ENCODE measurements at places on chromosomes 1 and 21.

- DNase-seq: no peak
Observed at GRCh38 chr1:54274881-54275280, 74.9 kb downstream of the MRPL37 start.

- DNase-seq: no peak
Observed at GRCh38 chr1:45843474-45843905, 40.1 kb downstream of the MAST2 start.

- no peak for DNase-seq
Observed at GRCh38 chr1:22126531-22126930, 16.4 kb downstream of the WNT4 start.

DNA sequence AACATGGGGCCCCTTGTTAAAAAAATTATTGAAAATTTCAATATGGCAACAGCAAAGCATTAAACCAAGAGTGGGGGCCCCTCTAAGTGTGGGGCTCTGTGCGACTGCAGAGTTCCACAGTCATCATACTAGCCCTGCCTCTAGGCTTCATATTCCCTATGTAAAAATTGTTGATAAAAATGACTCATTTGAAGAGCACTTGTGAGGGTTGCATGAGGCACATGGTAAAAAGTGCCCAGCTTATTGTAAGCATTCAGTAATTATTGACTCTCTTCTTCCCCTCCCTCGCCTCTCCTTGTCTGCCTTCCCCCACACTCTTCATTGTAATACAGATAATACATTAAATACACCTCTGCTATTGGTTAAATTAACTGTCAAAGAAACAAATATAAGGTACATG, 86.7 kb upstream of the PTBP2 start:
- no peak for DNase-seq

GRCh38 chr1:224923726-224924125, 5.7 kb upstream of the DNAH14 start:
- DNase-seq: no peak

DNA sequence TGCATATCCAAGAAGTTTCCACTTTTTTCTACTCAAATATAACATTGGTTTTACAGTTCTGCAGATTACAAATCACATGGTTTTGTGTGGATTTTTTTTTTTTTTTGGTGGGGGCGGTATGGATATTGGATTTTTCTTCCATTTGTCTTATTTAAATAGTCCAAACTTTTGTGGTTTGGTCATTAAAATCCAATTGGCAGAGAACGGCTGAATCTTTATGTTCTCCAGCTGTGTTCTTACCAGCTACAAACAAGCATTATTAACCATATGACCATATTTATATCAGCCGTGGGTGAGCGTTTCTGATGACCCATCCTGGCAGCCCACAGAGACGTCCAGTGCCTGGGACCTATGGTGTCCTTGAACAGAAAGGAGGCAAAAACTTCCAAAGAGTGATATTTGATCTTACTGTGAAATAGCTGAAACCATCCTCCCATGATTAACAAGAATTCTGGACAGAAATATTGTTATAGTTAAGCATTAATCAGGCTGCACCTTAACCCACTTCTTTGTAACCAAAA, 200.4 kb downstream of the LYPLAL1 start:
- DNase-seq: no peak

DNA sequence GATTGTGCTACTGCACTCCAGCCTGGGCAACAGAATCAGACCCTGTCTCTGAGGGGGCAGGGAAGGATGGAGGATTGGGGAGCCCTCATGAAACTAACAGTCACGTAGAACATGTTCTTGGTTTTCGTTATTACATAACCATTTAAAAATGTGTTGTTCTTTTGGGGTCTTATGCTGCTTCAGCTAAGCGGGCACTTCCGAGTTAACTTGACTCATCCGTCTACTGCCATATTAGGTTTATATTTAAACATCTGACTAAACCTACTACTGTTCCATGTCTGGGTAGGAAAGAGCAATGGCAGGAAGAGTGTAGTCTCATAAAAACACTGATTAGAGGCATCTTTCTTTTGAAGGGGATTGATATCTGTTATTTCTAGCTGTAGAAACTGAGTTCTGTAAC, 59.5 kb upstream of the BMP8A start:
- DNase-seq: no peak

DNA sequence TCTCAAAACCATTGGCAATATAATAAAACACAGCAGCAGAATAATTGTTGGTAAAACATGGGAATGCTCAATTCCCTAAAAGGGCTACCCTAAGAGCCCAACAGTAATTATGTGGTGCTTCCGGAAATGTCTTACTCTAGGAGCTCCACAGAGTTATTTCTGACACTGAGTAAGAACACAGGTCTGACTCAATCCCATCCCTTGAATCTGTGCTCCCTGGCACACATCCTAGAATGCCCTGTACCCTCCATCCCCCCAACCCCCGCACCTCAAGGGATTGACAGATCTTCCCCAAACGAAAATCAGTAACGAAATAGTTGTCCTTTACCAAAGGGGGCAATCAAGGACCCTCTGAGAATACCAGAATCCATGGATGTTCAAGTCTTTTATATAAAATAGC, 71.9 kb downstream of the SMYD2 start:
- no peak for DNase-seq

- no peak for DNase-seq
Observed at GRCh38 chr1:19074361-19074901, 118.0 kb upstream of the IFFO2 start.

- DNase-seq: no peak
Observed at GRCh38 chr1:62955666-62956065, 171.7 kb downstream of the ATG4C start.

GRCh38 chr21:41411449-41412089, 14.5 kb upstream of the MX1 start:
- no peak for DNase-seq

GRCh38 chr1:54493608-54494007, 54.4 kb upstream of the ACOT11 start:
- DNase-seq: no peak

- no peak for DNase-seq
Observed at GRCh38 chr1:25560001-25560400, 16.6 kb downstream of the LDLRAP1 start.

- no peak for DNase-seq
Observed at GRCh38 chr1:167842872-167843271, 71.1 kb downstream of the ADCY10 start.

GRCh38 chr1:114745291-114745690, 12.5 kb downstream of the CSDE1 start:
- DNase-seq: no peak

DNA sequence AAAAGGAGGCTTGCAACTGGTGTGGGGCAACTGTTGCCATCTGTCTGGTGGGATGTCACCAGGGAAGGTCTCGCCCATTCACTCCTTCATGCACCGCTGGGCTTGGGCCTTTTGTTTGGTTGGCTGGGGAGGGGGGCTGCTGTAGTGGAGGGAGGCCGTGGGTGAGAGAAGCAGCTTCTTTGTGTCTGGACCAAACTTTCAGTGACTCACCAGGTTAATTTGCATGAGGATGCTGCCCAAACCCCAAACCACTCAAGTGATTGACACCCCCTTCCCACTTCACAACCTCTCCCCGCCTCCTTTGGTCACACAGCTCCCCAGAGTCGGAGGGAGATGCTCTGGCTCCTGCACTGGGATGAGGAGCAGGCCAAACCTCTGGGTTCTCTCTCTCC, 19.7 kb downstream of the BTG2 start:
- no peak for DNase-seq

All from thoracic aorta (tissue), 2 donors.